ENCODE measurements at places on chromosomes 2 and 18.
A peak's percentile ranks its signal among the peaks of the same experiment; 100 is the strongest.

DNA sequence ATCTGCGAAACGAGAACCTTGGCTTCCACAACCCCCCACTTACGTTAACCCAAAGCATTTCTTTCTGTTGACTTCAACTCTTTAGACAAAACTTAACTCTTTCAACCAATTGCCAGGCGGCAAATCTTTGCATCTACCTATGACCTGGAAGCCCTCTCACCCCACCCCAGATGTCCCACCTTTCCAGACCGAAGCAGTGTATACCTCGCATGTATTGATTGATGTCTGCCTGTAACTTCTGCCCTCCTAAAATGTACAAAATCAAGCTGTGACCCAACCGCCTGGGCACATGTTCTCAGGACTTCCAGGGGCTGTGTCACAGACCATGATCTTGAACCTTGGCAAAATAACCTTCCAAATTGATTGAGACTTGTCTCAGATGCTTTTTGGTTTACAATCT lies 12.3 kb downstream of the AQP12B start:
- DNase-seq = no peak

GRCh38 chr2:27582129-27582694 lies 630 bp upstream of the ZNF512 start:
- peak; percentile 25 for DNase-seq

DNA sequence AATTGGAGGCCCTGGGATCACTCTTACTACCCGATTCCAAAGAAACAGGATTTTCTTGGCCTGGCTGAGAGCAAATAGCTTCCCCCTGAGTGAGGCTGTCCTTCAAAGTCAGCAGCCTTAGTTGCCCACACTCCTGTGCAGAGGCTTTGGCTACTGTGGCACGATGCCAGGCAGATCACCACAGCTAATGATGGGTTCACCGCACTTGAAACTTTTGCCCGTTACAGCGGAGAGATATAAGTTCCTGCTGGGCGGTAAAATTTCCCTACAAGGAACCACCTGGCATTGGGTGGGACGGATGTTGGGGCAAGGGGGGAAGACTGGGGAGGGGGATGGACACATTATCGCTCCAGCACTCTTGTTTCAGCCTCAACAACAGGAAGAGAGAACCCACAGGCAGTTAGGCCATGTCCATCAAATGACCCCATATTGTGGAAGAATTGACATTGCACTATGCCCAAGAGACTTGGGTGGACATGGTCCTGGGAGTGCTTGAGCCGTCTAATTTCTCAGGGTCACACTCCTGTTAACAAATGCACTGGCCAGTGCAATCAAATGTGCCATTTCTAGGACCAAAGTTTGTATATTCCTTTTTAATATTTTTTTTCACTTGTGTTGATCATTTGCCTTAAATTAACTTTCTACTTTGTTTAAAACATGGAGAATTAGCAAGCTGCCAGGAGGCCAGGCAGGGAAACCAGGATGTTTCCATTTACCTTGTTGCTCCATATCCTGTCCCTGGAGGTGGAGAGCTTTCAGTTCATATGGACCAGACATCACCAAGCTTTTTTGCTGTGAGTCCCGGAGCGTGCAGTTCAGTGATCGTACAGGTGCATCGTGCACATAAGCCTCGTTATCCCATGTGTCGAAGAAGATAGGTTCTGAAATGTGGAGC lies 4.4 kb downstream of the IL1B start:
- DNase-seq = peak; percentile 2

DNA sequence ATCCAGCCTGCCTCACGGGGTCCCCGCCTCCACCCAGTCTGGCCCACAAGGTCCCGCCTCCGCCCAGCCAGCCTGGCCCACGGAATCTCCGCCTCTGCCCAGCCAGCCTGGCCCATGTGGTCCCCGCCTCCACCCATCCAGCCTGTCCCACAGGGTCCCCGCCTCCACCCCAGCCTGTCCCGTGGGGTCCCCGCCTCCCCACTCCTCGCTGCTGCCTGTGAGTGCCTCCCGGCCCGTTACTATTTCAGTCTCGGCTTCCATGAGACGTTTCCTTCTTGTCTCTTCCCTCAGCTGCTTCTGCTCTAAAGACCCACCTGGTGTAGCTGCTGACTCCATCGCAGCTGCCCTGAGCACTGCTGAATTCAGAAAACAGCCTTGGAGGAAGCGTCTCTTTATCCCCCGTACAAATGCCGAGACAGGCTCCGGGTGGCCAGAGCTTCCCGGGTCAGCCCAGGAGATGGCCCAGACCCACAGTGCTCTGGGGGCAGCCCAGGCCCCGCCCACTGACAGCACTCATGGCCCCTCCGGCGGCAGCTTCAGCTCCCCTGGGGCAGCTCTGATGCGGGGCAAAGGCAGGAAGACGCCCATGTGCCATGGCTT lies 69.8 kb downstream of the NFATC1 start:
- DNase-seq = peak; percentile 43

DNA sequence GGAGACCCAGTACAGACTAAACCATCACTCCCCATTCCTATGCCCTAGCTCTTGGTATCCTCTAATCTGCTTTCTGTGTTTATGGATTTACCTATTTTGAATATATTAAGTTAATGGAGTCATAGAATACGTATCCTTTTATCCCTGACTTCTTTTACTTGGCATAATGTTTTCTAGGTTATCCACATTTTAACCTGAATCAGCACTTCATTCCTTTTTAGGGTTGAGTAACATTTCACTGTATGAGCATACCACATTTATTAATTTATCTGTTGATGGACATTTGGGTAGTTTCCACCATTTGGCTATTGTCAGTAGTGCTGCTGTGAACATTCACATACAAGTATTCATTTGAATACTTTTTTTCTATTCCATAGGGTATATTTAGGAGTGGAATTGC lies 157.3 kb upstream of the CTNNA2 start:
- no peak for DNase-seq

- peak; percentile 24 for DNase-seq
Observed at GRCh38 chr18:73261243-73261642, 393.5 kb upstream of the NETO1 start.

- no peak for DNase-seq
Observed at GRCh38 chr2:128396946-128397345, 78.3 kb upstream of the HS6ST1 start.

DNA sequence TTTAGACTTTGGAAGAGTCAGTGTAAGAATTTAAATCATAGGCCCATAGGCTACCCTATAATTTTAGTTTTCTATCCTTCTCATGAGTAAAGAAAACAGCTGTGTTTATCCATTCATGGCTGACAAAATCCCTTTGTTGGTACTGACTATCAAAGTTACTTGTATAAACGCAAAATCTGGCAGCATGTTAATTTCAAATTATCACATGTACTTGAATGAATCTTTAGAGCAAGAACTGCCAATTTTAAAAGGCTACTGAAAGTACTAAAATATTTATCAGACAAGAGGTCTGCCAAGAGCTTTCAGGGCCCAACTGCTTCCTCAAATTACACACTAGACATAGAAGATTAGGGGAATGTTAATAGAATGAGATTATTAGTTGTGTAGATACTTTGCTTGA lies 66.6 kb downstream of the MYL12B start:
- DNase-seq = peak; percentile 76

DNA sequence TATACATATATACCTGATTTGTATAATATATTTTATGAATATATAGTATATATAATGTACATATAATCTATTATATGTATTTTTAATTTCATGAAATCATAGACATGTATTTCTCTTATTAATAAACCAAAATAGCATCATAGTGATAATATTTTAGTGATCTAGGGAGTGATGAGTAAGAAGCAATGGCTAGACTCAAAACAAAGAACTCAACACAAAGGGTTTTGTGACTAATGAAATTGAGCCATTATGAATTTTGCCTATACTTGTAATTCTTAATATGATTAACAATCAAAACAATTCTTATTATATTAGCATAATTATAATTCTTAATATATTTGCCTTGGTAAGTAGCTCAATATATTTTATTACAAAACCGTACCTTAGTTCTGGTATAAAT lies 1614.1 kb upstream of the TMEFF2 start:
- DNase-seq = no peak

Measured in NCI-H69 (cell line).